ENCODE measurements at places on chromosomes 2 and 18. TPM values are rescaled to one million over a fixed set of nuclear protein-coding genes. Genes with fewer than 3 reads are reported as not detected.

DNA sequence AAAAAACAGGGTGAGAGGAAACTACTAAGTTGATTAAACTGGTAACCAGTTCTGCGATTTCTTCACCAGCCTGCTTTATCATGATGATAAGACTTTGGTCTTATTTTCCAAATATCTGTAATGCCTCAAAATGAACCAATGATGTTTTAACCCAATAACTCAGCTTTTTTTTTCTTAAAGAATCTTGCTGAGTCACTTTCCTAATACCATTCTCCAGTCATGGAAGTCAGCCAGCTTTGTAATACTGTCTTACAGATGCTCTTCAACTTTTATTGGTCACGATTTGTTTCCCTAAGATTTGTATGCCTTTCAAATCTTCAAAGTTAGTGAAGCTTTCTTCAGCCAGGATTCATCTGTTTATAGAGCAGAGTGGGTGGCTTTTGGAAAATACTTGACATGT is 47.7 kb upstream of the SMIM21 start:
- DNase-seq: no peak

DNA sequence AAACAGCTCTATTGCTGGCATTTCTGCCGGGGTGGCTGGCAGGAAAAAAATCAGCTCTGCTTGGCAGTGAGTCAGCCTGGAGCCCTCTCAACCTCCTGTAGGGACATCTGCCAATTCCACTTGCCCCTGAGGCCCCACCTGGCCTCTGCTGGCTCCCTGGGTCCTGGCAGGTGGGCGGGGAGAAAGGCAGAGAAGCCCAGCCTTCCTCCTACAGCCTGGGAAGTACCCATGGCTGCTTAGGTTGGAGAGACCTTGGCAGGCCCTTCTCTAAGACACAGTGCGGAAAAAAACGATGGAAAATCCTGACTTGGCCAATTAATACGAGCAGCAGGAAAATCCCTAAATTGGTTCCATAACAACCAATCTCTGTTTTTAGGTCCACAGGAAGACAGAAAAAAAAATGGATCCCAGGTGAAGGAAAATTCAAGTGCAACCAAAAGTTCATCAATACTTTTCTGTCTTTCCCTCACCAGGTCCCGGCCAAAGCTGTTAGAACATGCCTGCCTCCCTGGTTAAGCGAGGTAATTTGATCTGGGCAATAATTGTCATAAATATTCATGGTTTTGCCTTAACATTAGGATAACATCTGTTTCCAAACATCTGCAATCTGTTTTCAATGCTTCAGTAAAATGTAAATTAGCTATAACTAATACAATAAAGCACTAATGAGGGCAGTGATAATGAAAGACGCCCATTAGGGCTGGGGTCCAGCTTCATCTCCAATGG is 245.9 kb downstream of the TFCP2L1 start:
- no peak for DNase-seq

- DNase-seq: no peak
Observed at GRCh38 chr2:146873646-146874259, 971.1 kb upstream of the ACVR2A start.

GRCh38 chr2:43171789-43172188 is 54.6 kb downstream of the ZFP36L2 start:
- no peak for DNase-seq

DNA sequence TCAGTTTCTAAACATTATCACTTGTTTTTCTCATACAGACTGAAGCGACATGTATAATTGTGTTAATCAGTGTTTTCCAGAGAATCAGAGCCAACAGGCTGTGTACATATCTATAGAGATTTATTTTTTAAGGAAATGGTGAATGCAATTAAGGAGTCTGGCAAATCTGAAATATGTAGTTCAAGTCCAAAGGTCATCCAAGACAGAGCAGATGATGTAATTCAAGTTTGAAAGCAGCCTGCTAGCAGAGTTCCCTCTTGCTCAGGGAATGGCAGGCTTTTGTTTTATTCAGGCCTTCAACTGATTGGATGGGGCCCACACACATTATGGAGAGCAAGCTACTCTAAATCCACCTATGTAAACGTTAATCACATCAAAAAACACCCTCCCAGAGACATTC is 282.6 kb downstream of the CBLN2 start:
- DNase-seq: no peak

- no peak for DNase-seq
Observed at GRCh38 chr2:44930274-44931197, 11.0 kb upstream of the SIX3 start.

- DNase-seq: no peak
Observed at GRCh38 chr2:17520761-17521160, 2.5 kb upstream of the RAD51AP2 start.

The C2orf80 gene
- total RNA-seq: not detected

The RSAD2 gene
- total RNA-seq: 1.7 TPM

The CNRIP1 gene
- total RNA-seq: 26.4 TPM
